B cell (primary cell): ENCODE measurements at places on chromosomes 2 and 18.

DNA sequence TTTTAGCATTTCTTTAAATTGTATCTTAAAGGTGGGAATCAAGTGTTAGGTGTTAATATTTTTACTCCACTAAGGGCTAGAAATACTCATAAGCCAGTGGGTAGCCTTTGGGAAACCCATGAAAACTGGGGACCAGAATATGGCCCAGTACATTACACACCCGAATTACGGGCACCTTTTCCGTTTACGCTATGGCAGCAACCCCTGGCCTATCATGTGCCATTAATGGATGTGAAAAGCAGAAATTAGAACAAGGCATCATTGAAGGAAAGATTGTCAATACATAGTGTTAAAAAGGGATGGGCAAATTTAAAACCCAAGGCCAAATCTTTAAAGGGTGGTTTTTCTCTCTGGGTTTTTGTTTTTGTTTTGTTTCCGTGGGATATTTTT lies 781 bp downstream of the FARP2 start:
- DNase-seq = peak; percentile 36

DNA sequence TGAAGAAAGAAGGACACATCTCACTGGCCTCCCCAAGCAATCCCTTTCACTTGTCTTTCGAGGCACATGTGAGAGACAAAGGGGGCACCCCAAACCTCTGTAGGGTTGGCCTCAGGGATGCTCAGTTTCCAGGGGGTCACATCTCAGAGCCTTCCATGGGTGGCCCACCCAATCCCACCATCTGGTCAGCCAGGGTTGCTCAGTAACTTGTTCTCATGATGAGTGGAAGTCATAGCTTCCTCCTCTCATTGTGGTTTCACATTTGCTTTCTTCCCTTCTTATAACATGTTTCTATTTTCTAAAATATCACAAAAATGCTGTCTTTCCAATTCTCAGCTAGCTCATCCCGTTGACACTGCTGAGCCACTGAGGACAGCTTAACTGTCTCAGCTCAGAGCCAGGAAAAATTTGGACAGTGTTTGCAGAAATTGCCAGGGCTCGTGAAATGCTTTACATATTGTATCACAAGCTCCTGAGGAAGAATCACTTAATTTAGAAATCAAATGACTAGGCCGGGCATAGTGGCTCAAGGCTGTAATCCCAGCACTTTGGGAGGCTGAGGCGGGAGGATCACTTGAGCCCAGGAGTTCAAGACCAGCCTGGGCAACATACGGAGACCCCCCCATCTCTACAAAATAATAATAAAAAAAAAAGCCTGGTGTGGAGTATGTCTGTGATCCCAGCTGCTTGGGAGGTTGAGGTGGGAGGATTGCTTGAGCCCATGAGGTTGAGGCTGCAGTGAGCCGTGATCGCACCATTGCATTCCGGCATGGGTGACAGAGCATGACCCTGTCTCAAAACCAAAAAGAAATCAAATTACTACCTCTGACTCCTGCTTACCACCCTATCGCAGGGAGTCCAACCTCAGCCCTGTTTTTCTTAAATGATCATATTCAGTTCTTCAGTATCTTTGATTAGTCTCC lies 129.3 kb downstream of the PRKCE start:
- DNase-seq = no peak

- no peak for DNase-seq
Measured at GRCh38 chr2:236945431-236946016, 140.2 kb upstream of the COPS8 start.

GRCh38 chr2:106038601-106039375 lies 155.3 kb downstream of the UXS1 start:
- no peak for DNase-seq

GRCh38 chr18:58781627-58782194 lies 83.0 kb upstream of the ZNF532 start:
- peak; percentile 84 for DNase-seq

GRCh38 chr2:20542746-20543468 lies 96.0 kb downstream of the RHOB start:
- DNase-seq = no peak

DNA sequence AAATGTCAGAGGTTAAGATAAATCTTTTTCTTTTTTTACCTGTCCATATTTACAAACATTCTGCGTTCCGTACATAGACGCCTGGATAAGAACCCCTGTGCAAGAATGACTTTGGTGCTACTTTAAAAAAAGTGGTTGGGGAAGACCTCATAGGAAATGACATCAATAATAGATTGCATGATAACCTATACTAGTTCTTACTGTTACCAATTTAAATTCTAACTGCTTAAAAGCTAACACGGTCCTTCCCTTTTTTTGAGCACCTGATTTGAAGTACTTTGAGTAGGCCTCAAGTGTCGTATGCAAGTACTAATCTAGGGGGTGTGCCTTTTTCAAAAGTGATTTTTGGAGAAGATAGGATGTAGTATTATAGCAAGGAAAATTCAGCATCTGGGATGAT lies 2.1 kb downstream of the SLC39A10 start:
- DNase-seq = peak; percentile 80

GRCh38 chr2:53646788-53647187 lies 120.8 kb upstream of the CHAC2 start:
- DNase-seq = no peak

- no peak for DNase-seq
Measured at GRCh38 chr2:26530240-26530540, 52.3 kb upstream of the OTOF start.

GRCh38 chr18:47323158-47323557 lies 71.7 kb upstream of the SKOR2 start:
- no peak for DNase-seq

DNA sequence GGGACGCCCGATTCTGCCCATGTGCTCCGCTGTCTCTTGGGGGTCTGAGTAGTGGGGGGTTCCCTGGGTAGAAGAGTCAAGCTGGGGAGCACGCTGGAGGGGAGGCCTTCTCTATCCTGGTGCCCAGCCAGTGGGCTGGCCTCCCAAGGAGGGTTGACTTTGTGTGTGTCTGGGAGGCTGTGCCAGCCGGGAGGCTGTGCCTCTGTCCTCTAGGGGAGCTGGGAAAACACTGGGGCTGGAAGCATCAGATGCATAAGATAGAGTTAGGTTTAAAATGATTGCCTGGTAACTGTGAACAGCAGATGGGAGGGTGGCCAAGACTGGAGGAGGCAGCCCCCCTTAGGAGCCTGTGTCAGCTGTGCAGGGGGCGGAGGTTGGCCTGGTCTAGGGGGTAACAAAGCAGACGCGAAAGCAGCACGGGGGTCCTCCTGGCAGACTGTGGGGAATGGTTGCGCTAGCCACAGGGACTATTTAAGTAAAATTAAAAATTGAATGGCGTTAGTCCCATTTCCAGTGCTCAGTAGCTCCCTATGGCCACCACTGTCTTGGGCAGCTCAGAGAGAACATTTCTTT lies 1.3 kb downstream of the ING5 start:
- DNase-seq = no peak

DNA sequence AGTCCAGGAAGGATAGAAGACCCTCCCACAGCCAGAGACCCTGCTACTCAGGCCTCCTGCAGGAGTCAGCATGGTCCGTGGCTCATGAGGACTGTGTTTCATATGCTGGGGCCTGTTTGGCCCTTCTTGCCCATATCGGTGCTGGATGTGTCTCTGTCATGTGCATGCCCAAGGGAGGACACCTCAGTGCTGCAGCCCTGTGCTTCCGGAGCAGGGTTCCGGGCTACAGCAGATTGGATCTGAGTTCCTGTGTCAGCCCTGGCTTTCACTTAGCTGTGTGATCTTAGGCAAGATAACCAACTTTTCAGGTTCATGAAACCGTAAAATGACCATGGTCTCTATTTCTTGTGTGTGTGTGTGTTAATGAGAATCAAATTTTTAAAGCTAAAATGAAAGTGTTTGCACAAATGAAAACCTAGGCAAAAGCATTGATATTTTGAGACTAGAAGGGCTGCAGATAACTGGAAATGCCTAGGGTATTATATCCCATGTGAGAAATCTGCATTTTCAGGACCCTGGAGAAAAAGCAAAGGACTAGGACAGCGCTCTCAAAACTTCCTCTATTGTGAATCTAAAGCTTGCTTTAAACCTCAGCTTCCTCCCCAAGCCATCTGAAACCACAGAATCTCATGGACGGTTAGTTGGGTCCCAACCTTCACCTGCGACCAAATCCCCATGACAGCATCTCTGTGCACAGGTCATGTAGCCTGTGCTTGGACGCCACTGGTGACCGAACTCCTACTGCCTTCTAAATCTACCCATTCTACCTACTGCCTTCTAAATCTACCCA lies 58.8 kb upstream of the CAPN13 start:
- peak; percentile 16 for DNase-seq

DNA sequence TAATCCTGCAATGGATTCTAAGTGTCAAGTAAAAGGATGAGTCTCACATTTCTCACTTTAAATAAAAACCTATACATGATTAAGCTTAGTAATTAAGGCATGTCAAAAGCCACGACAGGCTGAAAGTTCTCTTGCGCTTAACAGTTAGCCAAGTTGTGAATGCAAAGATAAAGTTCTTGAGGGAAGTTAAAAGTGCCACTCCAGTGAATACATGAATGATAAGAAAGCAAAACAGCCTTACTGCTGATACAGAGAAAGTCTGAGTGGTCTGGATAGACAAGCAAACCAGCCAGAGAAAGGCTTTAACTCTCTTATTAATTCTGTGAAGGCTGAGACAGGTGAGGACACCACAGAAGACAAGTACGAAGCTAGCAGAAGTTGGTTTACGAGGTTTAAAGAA lies 12.7 kb downstream of the THOC1 start:
- no peak for DNase-seq

- no peak for DNase-seq
Measured at GRCh38 chr2:64888591-64889309, 100.4 kb upstream of the SLC1A4 start.

DNA sequence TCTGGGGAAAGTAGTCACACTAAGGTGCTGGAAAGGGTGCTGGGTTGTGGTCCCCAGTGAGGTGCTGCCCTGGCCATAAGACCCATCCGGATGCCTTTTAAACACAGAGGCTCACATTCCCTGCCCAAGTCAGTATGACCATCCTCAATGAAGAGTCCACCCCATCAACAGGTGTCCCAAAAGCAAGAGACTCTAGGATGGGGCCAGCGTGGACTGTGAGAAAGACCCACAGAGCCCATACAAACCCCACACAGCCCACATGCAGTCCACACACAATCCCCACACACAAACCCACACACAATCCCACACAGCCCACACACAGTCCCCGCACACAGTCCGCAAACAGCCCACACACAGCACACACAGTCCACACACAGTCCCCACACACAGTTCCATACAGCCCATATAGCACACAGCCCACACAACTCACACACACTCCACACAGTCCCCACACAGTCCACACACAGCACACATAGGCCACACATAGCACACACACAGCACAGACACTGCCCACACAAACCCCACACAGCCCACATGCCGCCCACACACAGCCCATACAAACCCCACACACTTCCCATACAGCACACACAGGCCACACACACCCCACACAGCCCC lies 241.4 kb upstream of the SALL3 start:
- no peak for DNase-seq

GRCh38 chr2:240480834-240481623 lies 45.6 kb downstream of the GPC1 start:
- DNase-seq = no peak

- DNase-seq = no peak
Measured at GRCh38 chr2:218961651-218962570, 2.4 kb downstream of the CDK5R2 start.

DNA sequence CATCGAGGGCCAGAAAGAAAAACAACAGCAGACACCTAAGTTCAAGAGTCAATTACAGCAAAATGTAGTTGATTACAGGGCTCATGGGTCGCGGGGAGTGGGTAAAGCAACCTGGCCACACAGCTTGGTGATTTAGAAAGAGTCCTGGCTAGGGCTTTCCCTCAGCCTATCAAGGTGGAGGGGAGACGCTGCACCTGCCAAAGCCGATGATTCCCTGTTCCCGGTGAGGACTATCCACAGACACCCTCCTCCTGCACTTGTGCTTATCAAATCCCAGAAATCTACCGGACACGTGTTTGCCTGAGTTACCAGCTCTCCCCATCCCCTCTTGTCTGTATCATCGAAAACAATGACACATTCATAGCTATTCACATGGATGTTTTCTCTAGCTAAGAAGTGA lies 7.0 kb upstream of the SOX11 start:
- no peak for DNase-seq

DNA sequence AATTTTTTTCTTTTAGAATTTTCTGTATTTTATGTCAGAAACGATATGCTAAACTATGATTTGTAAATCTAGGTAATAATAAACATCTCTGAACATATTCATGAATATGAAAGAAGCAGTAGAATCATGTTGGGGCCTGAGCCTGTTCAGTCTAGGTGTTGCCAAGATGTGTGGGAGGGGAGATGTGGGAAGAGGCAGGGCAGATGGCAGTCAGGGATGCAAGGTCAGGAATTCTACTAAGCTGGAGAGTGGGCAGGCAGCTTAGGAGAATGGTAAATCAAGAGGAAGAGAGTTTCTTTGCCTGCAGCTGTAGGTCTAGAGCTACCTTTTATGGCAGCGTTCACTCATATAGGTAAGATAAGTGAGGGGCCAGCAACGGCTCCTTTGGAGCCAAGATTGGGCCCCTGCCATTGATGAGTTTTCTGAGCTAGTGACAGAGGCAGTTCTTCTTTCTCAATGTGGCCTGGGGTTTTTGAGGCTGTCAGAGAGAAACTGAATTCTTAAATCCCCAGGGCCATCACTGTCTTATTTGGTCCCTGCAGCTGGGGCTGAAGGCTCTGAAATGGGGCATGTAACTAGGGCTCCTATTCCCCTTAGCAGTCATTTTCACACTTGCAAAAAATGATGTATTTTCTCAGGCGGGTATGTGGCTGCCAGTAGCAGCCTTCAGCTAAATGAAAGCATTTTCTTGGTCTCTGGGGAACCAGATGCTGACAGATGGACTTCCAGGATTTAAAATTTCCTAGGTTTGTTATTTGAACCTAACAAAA lies 232.8 kb downstream of the PIK3C3 start:
- DNase-seq = no peak

GRCh38 chr2:228094377-228094921 lies 87.0 kb downstream of the SPHKAP start:
- DNase-seq = no peak

- DNase-seq = peak; percentile 49
Measured at GRCh38 chr2:239143858-239144712, 256.7 kb downstream of the HDAC4 start.

DNA sequence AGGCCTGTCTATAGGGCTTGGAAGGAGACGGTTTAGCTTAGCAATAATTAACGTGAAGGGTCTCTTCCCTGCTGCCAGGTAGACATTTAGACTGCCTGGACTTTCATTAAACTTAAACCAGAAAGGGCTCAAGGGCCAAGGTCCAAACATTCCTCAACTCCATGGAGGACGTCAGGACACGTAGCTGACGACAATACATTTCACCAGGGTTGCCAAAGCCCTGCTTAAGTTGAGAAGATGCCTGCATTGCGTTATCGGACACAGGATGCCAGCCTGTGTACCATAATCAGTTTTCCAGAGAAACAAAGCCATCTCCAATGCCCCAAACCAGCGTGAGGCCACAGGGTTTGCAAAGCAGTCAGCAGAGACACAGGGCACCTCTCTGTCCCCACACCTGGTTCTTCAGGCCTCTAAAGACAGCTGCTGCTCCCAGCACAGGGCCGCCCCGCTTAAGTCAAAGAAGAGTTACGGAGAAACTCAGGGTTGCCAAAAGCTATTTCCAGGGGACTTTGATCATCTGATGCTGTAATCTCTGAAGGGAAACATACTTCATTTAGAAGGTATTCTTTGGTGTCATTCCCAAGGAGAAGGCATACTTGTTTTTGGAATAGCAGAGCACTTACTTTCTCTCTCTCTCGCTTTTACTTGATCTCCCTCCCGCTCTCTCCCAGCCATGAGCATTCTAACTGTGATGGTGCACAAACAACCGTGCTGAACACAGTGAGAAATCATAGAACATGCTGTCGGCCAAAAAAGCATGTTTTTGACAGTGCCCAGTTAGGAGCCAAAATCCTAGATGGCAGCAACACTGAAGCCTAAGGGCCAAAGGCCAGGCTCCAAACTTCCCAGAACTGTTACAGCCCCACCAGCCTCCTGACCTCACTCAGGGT lies 46.0 kb downstream of the TTC32 start:
- no peak for DNase-seq
